Naive B cell (primary cell): ENCODE measurements at places on chromosomes 2 and 18.

DNA sequence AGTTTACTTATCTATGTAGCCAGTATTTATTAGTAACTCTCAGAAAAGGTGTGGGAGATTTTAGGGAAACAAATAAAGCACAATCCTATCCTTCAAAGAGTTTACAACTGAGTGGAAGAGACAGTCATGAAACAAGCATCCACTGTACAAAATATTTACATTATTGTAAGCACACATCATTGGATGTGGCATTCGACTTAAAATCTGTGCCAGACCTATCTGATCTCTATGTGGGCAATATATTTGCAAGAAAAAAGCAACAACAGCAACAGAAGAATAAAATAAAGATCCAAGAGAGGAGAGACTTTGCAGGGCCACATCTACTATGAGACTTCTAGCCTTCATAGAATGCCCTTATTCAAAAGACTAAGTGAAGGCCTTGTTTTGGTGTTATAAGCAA, 882.1 kb upstream of the PIK3C3 start:
- no peak for DNase-seq

- DNase-seq: no peak
Measured at GRCh38 chr18:11064727-11065460, 84.5 kb downstream of the PIEZO2 start.

GRCh38 chr2:13779996-13780395, 852.5 kb upstream of the LRATD1 start:
- DNase-seq: no peak

DNA sequence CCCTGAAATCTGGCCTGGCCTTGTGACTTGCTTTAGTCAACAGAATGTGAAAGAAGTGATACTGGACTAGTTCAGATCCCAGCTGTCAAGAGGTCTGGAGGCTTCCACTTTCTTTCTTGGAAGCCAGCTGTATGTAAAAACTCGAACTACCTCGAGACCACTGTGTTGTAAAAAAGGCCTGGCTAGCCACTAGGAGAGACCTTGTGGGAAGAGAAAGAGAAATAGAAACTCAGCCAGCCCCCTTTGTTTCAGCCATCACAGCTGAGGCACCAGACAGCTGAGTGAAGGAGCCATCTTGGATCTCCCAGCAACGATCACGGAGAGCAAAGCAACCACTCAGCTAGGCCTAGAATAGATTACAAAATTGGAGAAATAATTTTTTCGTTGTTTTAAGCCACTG, 324.9 kb upstream of the TCF4 start:
- no peak for DNase-seq

GRCh38 chr2:233288663-233289062, 19.0 kb upstream of the SAG start:
- DNase-seq: no peak
